Stimulated activated CD8-positive, alpha-beta memory T cell treated with anti-CD3 and anti-CD28 coated beads, Interleukin-7, amount 100 ng/mL, for 48 hours (primary cell): ENCODE measurements at places on chromosomes 3 and 15.

DNA sequence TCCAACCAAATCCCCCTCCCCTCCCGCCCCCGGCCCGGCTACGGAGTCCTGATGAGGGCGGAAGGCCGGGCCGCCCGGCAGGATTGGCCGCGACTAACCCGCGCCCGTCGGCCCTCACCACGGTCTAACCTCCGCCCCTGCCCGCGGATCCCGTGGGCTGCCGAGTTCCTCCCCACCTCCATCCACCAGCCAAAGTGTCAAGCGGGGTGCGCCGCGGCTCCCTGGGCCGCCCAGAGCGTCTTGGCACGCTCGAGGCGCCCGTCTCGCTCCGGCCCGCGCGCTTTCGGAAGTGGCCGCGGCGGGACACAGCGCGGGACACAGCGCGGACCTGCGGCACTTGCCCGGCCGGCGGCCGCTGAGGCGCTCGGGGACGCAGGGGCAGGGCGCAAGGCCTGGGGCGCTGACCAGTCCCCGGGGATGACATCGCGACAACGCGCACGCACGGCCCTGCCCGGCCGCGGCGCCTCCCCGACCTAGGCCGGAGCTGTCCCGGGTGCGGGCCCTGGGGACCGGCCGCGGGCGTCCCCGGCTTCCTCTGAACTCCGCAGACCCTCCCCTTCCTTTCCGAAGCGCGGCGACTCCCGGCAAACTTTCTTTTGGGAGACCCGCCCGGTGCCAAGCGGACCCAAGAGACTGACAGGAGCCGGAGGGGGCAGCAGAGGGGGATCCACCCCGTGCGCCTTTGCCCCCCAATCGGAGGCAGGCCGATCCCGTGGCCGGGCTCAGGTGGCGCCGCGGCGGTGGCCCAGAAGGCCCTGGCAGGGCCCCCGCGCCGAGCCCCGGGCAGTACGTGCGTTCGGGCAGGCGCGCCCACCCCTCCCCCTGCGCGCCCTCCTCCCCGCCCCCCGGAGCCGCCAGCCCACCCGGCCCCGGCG, 112.8 kb upstream of the ICE2 start:
- DNase-seq: no peak

DNA sequence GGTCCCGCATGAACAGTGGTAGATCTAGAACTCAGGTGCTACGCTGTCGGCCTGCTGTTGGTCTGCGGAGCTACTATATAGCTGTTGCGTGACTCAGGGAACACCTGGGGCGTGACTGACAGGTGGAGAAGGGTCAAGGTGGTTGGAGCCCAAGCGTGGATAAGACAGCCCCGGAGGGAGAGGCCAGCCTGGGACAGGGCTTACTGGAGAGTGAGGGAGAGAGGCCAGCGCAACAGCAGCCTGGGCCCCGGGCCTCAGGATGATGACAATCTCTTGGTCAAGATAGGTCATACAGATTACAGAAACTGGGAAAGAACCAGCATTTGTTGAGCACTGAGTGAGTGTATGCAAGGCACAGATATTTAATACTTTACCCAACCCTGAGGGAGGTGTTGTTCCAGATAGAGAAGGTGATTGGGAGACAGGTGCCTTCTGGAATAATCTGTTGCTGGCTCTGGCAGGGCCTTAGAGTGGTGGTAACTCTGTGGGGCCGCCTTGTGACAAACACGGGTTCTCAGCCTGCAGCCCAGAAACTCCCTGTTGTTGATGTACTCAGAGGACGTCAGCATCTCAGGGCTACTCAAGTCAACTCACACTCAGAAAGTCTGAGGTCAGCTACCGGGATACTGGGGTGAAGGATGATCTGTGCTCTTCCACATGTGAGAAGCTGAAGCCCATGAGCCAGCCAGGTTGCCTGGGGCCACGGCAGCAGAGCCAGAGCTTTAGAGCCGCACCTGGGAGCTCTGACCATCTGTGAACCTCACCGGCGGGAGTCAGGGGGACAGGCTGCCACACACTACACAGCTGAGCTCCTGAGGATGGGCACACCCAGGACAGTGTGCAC, 265.4 kb upstream of the HES1 start:
- DNase-seq: no peak

- DNase-seq: no peak
Measured at GRCh38 chr3:45042162-45042561, 16.1 kb downstream of the CLEC3B start.

DNA sequence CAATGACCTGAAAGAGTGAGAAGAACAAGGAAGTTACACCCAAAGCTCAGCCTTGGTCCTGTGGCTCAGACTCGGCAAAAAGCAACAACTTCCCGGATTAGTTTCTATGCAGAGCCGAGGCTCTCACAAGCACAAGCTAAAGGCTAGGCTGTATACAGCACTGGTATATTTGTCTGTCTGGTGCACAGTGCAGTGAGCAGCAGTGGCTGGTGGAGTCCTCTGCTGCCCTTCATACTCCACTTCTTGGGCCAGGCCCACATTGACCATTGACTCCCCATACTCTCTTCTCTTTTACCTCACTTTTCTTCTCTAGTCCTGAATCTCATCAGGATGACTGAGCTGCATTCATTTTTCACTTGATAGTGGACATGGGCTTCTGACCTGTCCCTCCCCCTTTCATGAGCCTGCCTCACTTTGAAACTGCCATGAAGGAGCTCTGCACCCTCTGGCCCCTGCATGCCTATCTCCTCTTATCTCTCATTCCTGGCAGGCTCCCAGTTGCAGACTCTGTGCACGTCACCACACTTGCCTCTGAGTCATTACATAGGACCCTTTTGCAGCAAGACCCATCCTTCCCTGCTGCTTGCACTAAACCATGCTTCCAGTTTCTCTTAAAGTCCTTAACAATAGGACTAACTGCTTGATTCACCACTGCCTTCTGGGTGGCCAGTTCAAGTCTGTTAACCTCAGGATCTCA, 379.3 kb downstream of the NTRK3 start:
- DNase-seq: no peak

DNA sequence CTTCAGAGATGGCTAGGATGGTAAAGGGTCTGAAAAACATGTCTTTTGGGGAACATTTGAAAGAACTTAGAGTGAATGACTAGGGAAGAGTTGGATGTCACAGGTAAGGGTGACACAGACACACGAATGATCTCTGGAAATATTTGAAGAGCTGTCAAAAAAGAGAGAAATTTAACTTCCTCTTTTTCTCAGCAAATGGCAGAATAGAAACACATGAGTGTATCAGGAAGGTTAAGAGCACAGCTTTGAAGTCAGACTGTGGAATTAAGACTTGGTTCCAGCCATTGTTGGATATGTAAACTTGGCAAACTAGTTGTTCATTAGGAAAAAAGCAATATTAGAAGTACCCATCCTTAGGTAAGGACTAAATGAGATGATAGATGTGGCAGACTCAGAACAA, 117.7 kb downstream of the IMPG2 start:
- no peak for DNase-seq

DNA sequence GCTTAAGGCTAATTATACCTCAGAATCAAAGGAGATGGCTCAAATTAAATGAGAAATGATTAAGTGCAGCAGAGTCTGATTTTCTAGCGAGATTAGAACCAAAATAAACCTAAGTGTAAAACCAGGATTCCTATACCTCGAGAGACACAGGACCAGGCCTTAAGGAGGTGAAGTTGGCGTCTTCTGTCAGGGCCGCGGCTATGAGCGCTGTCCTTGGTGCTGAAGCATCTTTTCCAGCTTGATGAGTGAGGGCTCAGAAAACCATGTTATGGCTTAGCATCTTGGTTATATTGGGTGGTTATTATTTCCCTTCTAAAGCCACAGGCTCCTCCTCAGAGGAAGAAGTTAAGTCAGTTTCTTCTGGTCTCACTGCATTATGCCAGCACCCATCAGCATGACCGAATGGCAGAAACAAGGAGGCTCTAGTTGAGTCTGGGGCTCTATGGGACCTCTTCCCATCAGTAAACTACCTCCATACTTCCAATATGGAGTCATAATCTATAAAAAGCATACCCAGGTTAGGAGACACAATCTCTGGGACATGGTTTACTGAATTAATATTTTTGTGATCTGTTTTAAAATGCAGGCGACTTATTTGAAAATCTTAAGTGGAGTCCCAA, 120.1 kb upstream of the NMNAT3 start:
- DNase-seq: peak; percentile 1

DNA sequence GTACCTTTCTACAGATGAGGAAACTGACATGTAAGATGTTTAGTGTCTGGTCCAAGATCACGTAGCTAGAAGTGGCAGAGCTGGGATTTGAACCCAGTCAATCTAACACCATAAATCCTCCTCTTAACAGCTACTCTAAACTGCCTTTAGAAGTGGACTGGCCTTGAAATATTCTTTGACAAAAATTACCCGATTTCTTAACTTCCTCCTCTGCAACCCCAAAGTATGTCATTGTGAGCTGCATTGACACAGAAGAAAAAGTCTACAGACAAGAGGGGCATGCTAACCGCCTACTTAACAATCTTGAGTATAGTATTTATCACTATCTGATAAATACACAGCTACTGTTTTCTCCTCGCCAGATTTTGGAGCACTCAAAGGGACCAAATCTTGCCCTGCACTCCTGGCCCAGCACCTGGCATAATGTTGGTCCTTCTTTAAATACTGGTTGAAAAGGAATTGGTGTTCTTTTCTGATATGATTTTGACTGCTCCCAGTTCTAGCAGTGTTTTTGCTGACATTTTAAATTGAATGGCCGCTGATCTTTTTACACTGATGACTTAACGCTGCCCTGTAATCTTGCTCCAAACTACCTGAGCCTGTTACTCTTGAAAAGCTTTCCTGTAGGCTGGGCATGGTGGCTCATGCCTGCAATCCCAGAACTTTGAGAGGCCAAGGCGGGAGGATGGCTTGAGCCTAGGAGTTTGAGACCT, 36.9 kb downstream of the ITPR1 start:
- no peak for DNase-seq

DNA sequence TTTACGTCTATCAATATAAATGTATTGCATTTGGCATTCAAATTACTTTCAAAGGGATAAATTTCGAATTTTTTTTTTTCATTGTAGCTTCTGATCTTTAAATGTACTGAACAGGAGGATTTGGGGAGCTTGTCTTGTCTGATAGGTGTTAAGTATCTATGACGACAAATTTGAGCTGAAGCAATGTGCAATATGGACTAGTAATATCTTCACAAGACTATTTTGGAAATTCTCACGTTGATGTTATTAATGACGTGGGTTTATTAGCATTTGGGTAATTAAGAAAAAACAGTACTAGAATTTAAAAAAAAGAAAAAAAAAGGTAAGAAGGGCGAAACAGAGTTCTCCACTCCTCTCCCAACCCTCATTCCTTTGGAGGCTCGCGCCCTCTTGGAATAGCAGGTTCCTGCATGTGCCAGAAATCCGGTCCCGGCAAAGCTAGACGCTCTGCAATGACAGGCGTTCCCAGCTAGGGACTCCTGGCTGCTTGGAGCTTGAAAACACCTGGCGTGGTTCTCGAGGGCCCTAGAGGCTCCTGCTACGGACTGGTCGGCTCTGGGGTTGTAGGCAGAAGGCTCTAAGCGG, 648 bp upstream of the P2RY1 start:
- DNase-seq: no peak

GRCh38 chr3:129623447-129624118, 17.1 kb upstream of the PLXND1 start:
- no peak for DNase-seq

DNA sequence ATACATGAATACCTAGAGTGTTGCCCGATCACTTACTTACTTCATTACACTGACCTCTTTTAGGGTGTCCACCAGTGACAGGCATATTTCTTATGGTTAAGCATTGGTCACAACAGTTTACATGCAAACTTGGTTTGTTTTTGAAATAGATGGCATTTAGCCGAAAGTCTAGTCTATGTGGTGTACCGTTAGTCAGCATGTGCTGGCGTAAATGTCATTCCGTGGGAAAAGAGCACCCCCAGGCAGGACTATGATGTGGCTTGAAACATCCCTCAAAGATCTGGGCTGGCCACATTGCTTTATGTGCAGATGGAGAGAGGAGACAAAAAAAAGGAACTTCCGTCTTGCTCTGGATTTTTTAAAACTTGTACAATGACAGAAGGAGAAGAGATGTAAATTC, 357.0 kb upstream of the ICE2 start:
- no peak for DNase-seq

- DNase-seq: no peak
Measured at GRCh38 chr15:35329521-35329961, 216.4 kb downstream of the DPH6 start.

GRCh38 chr3:14771593-14772497, 46.9 kb upstream of the FGD5 start:
- DNase-seq: no peak

DNA sequence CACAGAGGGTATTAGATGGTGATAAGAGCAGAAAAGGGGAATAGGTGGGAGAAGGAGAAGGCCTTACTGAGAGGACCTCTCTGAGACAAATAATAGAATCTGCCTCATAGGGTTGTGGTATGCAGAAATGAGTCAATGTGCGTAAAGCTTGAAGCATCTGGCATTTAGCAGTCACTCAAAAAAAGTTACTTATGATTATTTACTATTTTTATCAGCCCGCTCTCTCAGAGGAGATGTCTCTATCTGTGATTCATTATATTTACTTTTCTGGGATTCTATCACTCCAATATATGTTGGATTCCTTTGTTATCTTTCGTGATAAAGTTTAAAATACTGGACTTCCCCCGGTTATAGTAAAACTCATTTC, 4.6 kb upstream of the TM4SF1 start:
- DNase-seq: no peak

- no peak for DNase-seq
Measured at GRCh38 chr15:35293353-35294130, 208.4 kb upstream of the NANOGP8 start.

GRCh38 chr15:80491163-80491847, 87.1 kb downstream of the ARNT2 start:
- no peak for DNase-seq

- no peak for DNase-seq
Measured at GRCh38 chr15:60720086-60720485, 241.1 kb upstream of the ICE2 start.

DNA sequence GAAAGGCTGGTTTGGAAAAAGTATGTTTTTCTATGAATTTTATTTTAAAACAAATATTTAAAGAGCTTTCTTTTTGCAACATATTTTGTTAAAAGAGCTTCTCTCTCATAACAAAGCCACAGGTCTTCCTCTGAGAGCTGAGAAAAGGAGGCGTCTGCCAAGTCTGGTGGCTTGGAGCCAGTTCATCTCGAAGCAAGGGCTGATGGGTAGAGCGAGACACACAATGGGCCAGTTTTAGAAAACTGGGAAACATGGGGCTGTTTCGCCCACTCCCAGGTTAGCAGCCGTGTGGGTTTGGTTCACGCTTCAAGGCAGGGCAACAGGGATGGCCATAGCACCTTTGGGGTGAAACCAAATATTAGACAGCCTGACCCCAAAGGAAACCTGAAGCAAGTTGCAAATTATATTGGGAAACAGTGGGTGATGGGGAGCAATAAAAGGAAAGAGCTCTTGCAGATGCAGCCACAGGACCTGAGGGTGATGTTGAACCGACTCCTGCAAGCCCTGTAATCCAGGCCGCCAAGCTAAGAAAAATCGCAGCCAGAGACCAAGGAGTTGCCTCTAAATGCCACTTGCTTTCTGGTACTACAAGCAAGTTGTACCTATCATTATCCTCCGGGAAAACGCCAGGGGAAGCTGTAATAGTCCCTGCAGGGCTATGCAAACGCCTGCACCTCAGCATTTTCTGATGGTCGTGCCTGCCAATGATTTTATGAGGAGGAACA, 88.4 kb upstream of the GALNT15 start:
- DNase-seq: no peak
